ENCODE measurements at places on chromosomes 3 and 15.

GRCh38 chr3:24493746-24494617, 668 bp downstream of the THRB start:
- DNase-seq, result peak; percentile 47

DNA sequence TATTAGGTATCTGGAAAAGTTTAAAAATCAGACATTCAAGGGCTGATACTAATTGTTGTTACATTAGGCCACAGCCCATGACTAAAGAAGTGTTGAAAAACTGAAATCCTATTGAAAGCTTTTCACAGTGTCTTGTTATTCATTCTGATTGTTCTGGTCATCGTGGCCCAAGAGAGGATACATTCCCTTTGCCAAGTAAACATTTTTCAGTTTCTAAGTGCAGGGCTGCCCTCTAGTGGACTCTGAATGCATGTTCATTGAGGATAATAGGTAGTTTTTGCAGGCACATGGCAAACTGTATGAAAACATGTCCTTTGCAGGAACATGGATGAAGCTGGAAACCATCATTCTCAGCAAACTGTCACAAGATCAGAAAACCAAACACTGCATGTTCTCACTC, 181.1 kb downstream of the MYRIP start:
- peak; percentile 58 for DNase-seq

- peak; percentile 92 for DNase-seq
Measured at GRCh38 chr3:177150970-177151627, 46.2 kb downstream of the TBL1XR1 start.

DNA sequence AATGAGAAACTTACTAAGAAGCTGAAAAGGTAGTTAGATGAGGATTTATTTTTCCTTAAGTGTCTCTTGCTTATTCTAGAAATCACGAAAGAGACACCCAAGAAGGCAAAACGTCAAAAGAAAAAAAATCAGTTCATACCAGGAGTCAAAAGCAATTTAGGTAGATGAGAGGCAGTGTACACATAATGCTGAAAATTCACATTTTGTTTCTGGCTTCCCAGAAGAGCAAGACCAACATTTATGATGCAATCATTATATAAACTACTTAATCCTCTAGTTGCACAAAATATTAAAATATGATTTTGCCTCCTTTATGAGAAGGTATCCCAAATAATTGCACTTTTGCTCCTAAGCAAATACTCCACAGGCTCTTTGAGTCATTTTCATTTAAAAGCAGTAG, 228.0 kb downstream of the FMN1 start:
- no peak for DNase-seq

DNA sequence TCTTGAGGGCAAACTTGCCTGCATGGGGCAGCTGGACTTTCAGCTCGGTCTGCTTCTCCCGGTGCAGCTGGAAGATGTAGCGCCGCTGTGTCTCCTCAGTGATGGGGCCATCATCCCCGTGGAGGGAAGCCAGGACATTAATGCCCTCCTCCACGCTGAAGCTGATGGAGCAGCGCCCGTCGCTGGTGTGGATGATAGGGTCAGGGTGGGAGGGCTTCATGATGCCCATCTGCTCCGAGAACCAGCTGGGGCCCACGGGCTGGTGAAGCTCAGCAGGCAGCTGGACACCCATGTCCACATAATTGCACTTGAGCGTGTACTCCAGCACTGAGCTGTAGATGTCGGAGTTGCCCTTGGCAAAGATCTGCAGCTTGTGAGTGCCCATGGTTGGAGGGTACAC, 46.9 kb downstream of the KY start:
- DNase-seq, result no peak

Data from iris pigment epithelial cell (primary cell).